Bronchus fibroblast of lung (primary cell): ENCODE measurements at places on chromosomes 3 and 15. TPM values are rescaled to one million over a fixed set of nuclear protein-coding genes. Genes with fewer than 3 reads are reported as not detected.

The ACKR2 gene
- under 0.01 and 0.50 TPM in 2 replicates for total RNA-seq

The CEMIP gene
- 2.7 and 3.0 TPM in 2 replicates for total RNA-seq

The UROC1 gene
- not detected in 2 replicates for total RNA-seq

The GNAI2 gene
- 314 and 324 TPM in 2 replicates for total RNA-seq

The SGO1 gene
- 9.5 and 11.8 TPM in 2 replicates for total RNA-seq

The FANCD2OS gene
- total RNA-seq: not detected in 2 replicates

The NIT2 gene
- 14.4 and 15.8 TPM in 2 replicates for total RNA-seq

The CPNE9 gene
- total RNA-seq: under 0.01 and 0.17 TPM in 2 replicates

The IL17RE gene
- total RNA-seq: 3.9 and 6.6 TPM in 2 replicates

The SLC12A1 gene
- total RNA-seq: not detected in 2 replicates

The ZIC1 gene
- total RNA-seq: under 0.01 TPM in 1 of 2 replicates, not detected in the other

The PRTG gene
- total RNA-seq: 3.4 and 4.2 TPM in 2 replicates

The XCR1 gene
- not detected in 2 replicates for total RNA-seq

The CLDN18 gene
- not detected in 2 replicates for total RNA-seq

The LMOD3 gene
- not detected in 2 replicates for total RNA-seq

The SLC35G2 gene
- 5.9 and 6.8 TPM in 2 replicates for total RNA-seq
